ENCODE measurements at places on chromosomes 1 and 21.
A peak's percentile ranks its signal among the peaks of the same experiment; 100 is the strongest.

DNA sequence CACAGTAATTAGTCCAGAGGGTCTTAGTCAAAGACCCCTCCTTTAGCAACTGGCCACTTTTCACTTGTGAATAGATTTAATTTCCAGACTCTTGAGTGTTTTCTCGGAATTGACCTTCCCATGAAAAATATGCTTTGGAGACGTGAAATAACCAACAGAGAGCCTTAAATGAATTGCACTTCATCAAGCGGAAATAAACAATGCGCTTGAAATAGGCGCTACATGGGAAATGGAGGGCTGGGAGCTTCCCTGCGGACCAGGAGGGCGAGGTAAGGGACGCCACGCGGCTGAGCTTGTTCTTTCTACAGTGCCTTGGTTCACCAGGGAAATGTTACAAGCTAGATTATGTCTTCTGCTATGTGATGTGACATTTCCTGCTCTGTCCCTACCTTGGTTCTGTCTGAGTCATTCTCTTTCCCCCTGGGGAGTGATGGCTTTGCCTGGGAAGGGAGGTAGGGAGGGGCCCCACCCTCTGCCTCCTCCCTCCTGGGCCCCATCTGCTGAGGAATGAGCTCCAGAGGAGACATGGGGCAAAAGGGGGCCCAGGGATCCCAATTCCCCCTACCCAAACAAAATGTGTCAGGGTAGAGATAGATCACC lies 619.3 kb downstream of the PTPRU start:
- no peak for DNase-seq

DNA sequence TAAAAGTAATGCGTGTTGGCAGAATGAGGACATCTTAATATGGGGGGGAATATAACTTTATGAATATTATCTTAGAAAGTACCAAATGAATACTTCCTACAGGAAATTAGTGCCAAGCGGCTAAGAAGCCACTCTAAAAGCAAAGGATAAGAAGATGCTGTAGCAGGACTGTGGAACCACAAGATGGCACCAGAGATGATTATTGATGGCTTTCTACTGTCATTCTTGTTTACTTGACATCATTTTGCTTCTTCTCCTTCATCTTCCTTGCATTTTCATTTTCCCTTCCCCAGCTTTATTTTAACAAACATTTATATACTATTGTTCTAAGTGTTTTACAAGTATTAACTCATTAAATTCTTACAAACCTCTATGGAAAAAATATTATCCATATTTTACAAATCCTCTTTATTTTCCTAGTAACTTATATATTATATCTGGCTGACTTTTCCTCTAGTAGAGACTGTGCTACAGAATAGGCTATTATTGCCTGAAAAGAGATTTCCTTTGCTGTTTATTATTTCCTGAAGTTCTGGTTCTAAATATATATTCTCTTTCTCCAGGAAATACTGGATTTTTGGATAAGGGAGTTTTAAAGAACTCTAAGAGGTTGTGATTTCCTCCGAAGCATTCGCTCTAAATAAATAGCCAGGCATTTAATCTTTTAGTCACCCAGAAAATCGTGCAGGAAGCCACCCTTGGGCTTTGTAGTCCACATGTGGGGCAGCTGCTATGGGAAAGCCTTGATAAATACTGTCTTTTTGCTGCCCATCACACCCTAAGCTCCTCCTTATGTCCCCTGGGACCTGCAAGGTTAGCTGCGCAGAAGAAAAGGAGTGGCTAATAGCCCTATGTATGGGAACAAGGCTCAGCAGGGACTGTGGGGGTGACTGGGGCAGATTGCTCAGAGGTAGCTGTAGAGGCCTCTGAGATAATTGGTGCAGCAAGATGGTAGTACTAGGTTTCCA lies 69.8 kb downstream of the TPR start:
- DNase-seq = peak; percentile 55

DNA sequence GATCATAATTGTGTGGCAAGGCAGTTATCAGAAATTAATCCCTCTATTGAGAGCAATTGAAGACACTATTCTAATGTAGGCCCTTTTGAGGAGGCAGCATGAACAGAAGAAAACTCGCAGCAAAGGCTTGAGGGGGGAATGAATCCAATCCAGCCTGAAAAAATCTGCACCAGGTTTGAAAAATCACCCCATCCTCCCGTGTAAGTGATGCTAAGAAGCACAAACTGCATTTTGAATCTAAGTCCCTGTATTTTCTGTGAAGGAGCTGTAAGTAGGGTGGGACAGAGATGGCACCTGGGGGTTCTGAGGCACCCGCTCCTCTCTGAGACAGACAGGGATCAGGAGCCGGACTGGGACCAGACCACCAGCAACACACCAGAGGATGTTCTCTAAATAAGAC lies at the start of gene CRB1:
Gene CRB1 (plus strand): TSS at position 241 of the 400 bp plus-strand sequence. CDS start 161 bp downstream, outside the sequence.
- DNase-seq = no peak

GRCh38 chr1:208557046-208557722 lies 313.0 kb upstream of the PLXNA2 start:
- no peak for DNase-seq

DNA sequence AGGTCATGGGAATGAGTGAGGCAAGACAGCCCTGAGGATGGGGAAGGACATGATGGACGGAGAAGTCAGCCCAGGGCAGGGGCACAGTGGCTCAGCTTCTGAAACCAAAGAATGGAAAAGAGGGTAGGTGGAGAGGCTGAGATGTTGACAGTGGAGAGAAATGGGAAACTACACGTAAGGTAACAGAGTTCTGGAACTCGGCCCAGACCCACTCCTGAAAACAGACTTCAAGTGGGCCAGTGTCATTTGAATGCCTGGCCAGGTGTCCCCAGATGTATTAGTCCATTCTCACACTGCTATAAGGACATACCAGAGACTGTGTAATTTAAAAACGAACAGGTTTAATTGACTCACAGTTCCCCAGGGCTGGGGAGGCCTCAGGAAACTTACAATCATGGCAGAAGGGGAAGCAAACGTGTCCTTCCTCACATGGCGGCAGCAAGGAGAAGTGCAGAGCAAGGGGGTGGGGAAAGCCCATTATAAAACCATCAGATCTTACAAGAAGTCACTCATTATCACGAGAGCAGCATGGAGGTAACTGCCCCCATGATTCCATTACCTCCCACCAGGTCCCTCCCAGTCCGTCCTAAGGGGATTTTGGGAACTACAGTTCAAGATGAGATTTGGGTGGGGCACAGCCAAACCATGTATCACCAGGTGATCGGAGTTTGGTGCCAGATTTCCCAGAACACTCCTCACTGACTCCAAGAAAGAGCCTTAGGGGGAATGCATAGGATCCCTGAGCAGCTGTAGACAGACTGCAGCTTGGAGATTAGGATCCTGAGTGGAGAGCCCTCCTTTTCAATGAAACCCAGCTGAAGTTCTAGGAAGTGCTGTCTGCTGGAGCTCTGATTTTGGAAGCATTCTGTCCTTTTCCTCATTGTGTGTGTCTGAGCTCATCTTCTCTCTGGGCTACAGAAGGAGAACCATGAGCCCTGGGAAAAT lies 40.3 kb downstream of the FHAD1 start:
- no peak for DNase-seq

GRCh38 chr1:39926343-39926793 lies 24.7 kb upstream of the MYCL start:
- DNase-seq = no peak

GRCh38 chr1:174167265-174167803 lies 8.0 kb downstream of the RABGAP1L start:
- DNase-seq = no peak

Measured in CD4-positive, alpha-beta T cell treated with Interferon alpha-2 for 1 hour (primary cell).